Head of caudate nucleus (tissue), 42 donors: ENCODE measurements at places on chromosomes 16 and 17.

DNA sequence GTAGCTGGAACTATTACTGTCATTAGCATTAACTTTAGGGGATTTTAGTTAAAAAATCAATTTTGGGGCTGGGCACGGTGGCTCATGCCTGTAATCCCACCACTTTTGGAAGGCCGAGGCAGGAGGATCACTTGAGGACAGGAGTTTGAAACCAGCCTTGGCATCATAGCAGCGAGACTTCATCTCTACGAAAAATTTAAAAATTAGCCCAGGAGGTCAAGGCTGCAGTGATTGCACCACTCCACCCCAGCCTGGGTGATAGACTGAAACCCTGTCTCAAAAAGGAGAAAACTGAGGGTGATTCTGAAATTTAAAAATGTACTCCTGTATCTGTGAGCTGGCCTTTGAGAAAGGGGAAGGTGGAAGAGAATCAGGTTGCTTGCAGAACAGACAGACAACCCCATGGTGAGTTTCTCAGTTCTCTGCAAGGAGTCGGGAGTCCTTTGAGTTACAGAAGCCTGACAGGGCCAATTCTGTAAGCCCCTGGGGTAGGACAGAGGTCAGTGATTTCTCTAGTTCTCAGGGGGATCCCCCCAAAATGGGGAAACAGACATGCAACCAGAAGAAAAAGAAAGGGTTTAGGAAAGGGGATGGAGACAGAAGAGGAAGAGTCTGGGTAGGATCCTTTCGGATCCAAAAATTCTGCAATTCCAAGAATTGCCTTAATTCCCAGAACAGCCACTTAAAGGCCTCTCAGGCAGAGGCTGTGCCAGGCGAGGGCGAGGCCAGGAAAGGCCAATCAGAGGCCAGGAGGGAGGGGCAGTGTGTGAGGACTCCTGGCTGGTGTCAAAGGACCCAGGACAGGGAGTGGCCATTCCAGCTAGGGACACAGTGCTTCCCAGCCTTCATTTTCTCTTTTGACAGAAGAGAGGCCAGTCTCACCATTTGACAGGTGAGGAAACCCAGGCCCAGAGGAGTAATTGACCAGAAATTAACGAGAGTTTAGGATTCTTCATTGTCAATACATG, 6.7 kb downstream of the NUPR1 start:
- peak; percentile 40 for DNase-seq

DNA sequence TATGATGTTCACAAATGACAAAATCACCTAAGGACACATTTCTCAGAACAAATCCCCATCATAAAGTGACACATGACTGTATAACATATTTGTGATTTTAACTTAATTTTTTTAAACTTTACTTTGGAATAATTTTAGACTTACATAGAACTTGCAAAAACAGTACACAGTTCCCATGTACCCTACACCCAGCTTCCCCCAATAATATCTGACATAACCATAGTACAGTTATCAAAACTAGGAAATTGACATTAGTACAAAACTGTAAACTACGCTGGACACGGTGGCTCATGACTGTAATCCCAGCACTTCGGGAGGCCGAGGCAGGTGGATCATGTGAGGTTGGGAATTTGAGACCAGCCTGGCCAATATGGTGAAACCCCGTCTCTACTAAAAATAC, 24.8 kb downstream of the CDC27 start:
- no peak for DNase-seq

GRCh38 chr17:59289981-59290301, 41.5 kb upstream of the YPEL2 start:
- DNase-seq = no peak

- DNase-seq = no peak
Observed at GRCh38 chr17:49734515-49735490, 27.0 kb upstream of the SLC35B1 start.

DNA sequence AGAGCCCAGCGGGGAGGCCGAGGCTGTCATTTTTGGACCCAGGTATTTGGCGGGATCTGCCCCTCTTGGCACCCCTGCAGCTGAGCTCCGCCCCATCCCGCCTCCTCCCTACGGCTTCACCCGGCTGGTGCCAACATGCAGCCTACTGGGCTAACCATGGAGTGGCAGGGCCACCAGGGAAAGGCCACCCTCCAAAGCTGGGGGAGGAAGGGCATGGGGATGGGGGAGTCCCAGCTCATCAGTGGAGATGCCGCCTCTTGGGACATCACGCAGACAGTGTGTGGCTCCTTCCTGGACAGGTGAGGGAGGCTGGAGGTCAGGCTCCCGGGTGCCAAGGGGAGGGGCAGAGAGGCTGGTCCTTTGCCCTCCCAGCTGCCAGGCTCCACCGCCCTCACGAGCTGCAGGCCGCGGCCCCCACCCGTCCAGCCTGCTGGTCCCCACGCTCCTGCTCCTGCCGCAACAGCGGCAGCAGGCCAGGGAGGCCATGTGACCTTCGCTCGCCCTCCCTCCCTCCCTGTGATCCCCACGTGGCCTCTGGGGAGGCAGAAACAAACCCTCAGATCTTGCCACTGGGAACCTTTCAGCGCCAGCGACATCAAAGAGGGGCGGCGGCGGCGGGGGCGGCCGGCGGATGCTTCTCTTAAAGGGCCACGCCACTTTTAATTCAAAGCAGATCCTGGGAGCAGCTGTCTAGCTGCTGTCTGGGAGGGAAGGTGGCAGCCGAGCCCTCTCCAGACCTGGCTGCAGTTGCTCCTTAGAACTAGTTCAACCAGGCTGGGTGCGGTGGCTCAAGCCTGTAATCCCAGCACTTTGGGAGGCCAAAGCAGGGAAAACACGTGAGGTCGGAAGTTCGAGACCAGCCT, 6.8 kb upstream of the NOTUM start:
- peak; percentile 90 for DNase-seq

DNA sequence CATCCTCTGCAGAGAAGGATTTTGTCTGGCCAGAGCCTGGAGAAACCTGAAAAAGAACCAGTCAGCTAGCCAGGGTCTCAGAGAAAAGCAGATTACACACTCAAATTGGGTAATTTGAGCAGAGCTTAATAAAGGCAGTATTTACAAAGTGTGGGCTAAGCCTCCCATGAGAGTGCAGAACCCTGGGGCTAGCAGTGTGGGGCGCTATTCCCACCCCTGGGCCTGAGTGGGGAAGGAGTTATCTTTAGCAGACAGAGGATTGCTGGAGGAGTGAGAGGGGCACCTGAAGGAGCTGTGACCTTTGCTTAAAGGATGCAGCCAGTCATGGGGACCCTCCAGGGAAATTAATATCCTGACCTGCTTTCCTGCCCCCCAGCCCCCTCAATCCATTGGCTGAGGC, 46.2 kb downstream of the SNX20 start:
- no peak for DNase-seq

DNA sequence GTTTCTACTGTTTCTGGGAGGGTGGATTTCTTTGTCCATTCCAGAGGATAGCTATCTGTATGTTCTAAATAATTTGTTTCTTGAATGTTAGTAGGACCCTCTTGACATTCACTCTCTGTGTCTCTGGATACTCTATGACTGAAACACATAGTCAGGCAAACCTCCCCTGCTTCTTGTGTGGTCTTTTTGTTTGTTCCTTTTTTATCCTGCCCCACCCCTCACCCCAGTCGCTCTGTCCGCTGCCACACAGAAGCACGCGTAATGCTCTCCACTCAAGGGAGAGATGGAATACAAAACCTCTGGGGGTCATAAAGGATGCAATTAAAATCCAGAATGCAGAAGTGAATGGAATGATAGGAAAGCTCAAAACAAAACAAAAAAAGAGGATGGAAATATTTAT, 253.1 kb downstream of the RBFOX1 start:
- DNase-seq = no peak

GRCh38 chr16:89507834-89508590, at the start of gene SPG7:
TSS of gene SPG7 (plus strand) at chr16:89508403. CDS start at chr16:89508418, 15 bp downstream.
- DNase-seq = peak; percentile 88

GRCh38 chr16:11629071-11630030, 38.9 kb upstream of the SNN start:
- DNase-seq = no peak

GRCh38 chr16:2027024-2028010, 615 bp downstream of the NHERF2 start:
- no peak for DNase-seq

DNA sequence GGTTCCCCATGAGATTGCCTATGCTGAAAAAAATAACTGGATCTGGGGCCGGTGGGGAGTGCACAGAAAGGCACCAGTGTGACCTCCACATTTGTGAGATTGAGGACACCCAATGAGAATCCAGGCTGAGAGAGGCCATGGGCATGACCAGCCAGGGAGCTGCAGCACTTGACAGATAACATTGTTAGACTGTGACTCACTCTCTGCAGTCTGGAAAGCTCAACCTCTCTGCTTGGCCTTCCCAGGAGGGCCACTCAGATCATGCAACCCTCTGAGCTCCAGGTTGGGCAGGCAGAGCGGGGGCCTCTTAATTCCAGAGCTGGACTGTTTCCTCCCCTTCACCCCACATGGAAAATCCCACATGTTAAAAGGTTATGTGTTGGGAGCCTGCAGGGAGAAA, 30.1 kb downstream of the FZD2 start:
- DNase-seq = no peak

- DNase-seq = no peak
Observed at GRCh38 chr16:71216714-71217113, 13.8 kb downstream of the HYDIN start.

GRCh38 chr17:77332981-77333685, 192.4 kb downstream of the SEC14L1 start:
- peak; percentile 30 for DNase-seq

GRCh38 chr17:66737524-66737923, 97.4 kb upstream of the CACNG5 start:
- peak; percentile 63 for DNase-seq

DNA sequence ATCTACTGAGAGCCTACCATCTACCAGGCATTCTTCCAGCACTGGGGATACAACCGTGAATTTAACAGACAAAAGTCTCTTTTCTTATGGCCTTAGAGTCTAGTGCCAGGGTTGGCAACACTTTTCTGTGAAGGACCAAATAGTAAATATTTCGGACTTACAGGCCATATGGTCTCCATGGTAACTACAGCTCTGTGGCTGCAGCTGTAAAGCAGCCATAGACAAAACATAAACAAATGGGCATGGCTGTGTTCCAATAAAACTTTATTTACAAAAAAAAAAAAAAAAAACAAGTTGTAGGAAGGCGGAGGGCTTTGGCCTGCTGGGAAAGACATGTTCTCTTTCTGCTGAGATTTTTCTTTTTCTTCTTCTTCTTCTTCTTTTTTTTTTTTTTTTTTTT, 98.7 kb downstream of the ABCC12 start:
- DNase-seq = no peak

- no peak for DNase-seq
Observed at GRCh38 chr17:76702941-76703637, 7.7 kb downstream of the MXRA7 start.

GRCh38 chr16:69858191-69859104, 92.7 kb upstream of the CLEC18A start:
- no peak for DNase-seq

- DNase-seq = peak; percentile 97
Observed at GRCh38 chr17:50719144-50719923, at the start of gene LUC7L3. TSS of gene LUC7L3 (plus strand) at chr17:50719603. CDS start at chr17:50719733, 130 bp downstream.

- no peak for DNase-seq
Observed at GRCh38 chr16:83776944-83777343, 30.8 kb upstream of the HSBP1 start.

DNA sequence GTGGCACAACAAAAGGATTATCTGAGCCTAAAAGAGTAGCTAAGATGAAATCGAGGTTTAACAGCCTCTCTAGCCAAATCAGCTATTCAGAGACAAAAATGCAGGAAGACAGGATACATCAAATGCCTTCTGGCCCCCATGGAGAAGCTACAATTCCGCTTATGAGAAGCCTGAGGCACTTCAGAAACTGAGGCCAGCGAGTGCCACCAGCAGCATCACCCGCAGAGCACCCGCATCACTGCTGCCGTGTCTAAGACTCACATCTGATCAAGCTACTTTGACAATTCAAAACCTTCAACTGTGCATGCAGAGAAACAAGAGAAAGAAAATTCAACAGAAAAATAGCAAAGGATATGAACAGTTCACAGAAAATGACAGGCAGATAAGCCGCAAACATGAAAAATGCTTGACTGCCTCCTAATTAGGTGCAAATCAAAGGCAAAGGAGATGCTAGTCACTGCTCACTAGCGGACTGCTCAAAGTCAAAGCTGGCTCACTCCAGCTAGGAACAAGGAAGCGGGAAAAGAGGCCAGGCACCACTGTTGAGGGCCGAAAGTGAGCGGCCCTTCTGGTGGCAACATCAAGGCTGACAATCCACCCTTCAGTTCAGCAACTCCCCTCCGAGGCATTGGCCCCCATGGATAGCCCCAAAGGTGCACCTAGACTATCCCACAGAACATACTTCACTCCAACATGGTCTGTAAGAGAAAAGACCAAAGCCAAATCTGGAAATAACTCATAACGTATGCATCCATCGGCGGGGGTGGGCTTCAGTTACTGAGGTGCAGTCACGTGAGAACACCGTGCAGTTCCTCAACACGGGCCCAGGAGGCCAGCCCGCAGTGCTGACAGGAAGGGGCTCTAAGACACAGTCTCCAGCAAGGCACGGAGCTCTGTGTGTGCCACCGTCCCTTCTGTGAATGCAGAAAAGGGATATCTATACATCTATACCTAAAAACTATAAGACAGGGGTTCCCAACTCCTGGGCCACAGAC, 12.0 kb downstream of the MTHFSD start:
- DNase-seq = no peak

- DNase-seq = no peak
Observed at GRCh38 chr16:73510852-73511251, 462.9 kb upstream of the ZFHX3 start.

- no peak for DNase-seq
Observed at GRCh38 chr16:51163894-51164566, 13.0 kb upstream of the SALL1 start.

DNA sequence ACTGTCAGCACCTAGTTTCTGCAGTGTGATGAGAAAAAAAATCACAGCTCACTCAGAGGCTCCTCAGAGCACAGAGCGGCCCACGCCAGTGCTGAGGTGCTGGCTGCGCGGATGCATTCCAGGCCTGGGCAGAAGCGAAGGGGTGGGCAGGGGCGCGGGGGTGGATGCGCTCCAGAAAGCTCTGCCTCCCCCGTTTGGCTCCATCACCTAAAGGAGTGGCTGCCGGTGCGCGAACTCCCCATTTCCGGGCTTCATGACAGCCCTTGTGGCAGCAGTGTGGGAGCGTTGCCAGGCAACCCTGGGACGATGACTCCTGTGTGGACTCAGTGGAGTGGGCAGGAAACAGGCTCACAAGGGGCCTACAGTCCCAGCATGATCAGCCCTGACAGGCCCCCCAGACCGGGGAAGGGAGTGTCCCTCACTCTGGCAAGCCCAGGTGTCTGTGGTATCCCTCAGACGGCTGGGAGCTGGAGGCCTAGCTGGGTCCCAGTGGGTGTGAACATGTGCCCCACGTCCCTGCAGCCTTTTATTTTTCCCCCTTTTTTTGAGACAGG, 32.8 kb upstream of the NUDT16L1 start:
- DNase-seq = peak; percentile 90

GRCh38 chr17:60163108-60163784, 13.5 kb downstream of the CA4 start:
- no peak for DNase-seq

GRCh38 chr17:80632046-80632581, 87.5 kb downstream of the RPTOR start:
- no peak for DNase-seq
